Stomach (tissue), 19 donors: ENCODE measurements at places on chromosomes 16 and 17. TPM values are rescaled to one million over a fixed set of nuclear protein-coding genes. Genes with fewer than 3 reads are reported as not detected.

GINS3 gene
- 0.58 TPM for total RNA-seq

DNA sequence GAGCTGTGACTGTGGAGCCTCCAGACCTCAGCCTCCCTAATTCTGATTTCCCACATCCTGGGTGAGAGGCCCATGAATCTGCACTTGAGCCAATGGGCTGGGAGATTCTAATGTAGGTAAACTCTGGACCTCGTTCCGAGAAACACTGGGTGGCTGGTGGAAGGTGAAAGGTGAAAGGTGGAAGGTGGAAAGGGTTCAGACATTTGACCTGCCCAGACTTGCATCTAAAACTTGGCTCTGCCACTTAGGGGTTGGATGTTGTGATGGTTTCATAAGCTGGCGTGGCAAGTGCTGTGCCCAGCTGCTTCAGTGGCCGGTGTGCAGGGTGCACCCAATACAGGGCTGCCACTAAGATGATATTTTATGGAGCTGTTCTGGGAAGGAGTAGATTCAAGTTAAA lies 24.8 kb downstream of the SYT17 start:
- DNase-seq: no peak
- H3K36me3 ChIP-seq: peaks cover 11% of the 10 kb centered on the region
- H3K27ac ChIP-seq: no peak overlapping the region
- no peak overlapping the region for H3K4me3 ChIP-seq
- no peaks in the 10 kb centered on the region for H3K27me3 ChIP-seq
- no peaks in the 10 kb centered on the region for H3K4me1 ChIP-seq

PRCD gene
- total RNA-seq: 5.7 TPM

KRT39 gene
- not detected for total RNA-seq

- no peak for DNase-seq
- H3K27me3 ChIP-seq: no peaks in the 10 kb centered on the region
- no peak overlapping the region for H3K4me3 ChIP-seq
- H3K27ac ChIP-seq: peak overlapping the region; percentile 49
These were observed 19.7 kb downstream of the SLC7A6 start for GRCh38 chr16:68283801-68284598.

GRCh38 chr17:37430051-37430627 lies 23.5 kb downstream of the TADA2A start:
- DNase-seq: no peak
- no peak overlapping the region for H3K4me3 ChIP-seq
- no peak overlapping the region for H3K27ac ChIP-seq

- H3K4me1 ChIP-seq: peaks cover 6% of the 10 kb centered on the region
- H3K27me3 ChIP-seq: no peaks in the 10 kb centered on the region
- H3K36me3 ChIP-seq: no peaks in the 10 kb centered on the region
- H3K27ac ChIP-seq: no peak overlapping the region
- no peak overlapping the region for H3K4me3 ChIP-seq
These were observed 31.2 kb downstream of the SHISA6 start for GRCh38 chr17:11272191-11272590.

DNA sequence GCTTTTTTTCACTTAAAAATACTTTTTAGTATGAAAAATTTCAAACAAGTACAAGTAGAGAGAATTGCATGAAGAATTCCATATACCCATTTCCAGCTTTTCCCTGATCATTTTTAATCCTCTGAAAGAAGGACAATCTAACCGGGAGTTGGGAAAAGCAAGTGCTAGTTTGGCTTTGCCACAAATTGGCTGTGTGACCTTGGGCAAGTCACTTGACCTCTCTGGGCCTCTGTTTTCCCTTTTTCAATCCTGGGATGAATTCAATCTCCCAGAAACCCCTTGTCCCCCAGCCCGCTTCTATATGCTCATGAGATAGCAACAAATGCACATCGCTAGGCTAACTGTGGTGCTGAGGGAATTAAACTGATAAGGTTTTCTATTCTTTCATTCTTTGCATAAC lies 49.4 kb downstream of the ASIC2 start:
- H3K36me3 ChIP-seq: no peaks in the 10 kb centered on the region
- DNase-seq: no peak
- H3K4me1 ChIP-seq: no peaks in the 10 kb centered on the region
- no peak overlapping the region for H3K27ac ChIP-seq
- no peaks in the 10 kb centered on the region for H3K27me3 ChIP-seq

DNA sequence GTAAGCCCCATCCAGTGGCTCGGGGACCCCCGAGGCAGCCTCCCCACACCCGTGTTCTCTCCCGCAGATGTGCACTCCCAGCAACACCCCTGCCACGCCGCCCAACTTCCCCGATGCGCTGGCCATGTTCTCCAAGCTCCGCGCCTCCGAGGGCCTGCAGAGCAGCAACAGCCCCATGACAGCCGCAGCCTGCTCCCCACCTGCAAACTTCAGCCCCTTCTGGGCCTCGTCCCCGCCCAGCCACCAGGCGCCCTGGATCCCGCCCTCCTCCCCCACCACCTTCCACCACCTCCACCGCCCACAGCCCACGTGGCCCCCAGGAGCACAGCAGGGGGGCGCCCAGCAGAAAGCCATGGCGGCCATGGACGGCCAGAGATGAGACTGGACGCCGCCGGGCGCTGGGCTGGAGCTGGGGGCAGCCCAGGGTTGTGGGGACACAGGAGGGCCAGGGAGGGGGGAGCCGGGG lies 5.0 kb downstream of the UBALD2 start:
- no peak overlapping the region for H3K27ac ChIP-seq
- H3K36me3 ChIP-seq: peaks cover 28% of the 10 kb centered on the region
- no peak for DNase-seq
- H3K27me3 ChIP-seq: no peaks in the 10 kb centered on the region

DNA sequence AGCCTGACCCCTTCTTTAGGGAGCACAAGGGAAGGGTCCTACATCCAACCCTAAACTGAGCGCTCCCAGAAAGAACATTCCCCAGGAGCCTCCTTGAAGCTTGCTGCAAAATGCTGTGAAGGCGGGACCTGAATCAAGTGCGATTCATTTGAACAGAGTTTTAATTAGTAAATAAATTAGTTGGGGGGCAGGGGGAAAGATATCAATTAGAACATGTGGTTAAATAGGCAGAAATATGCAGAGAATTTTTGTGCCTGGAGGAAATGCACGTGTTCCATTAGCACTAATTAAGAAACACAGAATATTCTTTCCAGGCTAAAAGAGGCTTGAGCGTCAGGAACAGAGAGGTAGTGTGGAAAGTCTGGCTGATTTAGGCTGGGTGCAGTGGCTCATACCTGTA lies 38.5 kb upstream of the SHISA9 start:
- H3K27ac ChIP-seq: no peak overlapping the region
- no peak for DNase-seq
- no peaks in the 10 kb centered on the region for H3K36me3 ChIP-seq
- H3K4me3 ChIP-seq: no peak overlapping the region

DNA sequence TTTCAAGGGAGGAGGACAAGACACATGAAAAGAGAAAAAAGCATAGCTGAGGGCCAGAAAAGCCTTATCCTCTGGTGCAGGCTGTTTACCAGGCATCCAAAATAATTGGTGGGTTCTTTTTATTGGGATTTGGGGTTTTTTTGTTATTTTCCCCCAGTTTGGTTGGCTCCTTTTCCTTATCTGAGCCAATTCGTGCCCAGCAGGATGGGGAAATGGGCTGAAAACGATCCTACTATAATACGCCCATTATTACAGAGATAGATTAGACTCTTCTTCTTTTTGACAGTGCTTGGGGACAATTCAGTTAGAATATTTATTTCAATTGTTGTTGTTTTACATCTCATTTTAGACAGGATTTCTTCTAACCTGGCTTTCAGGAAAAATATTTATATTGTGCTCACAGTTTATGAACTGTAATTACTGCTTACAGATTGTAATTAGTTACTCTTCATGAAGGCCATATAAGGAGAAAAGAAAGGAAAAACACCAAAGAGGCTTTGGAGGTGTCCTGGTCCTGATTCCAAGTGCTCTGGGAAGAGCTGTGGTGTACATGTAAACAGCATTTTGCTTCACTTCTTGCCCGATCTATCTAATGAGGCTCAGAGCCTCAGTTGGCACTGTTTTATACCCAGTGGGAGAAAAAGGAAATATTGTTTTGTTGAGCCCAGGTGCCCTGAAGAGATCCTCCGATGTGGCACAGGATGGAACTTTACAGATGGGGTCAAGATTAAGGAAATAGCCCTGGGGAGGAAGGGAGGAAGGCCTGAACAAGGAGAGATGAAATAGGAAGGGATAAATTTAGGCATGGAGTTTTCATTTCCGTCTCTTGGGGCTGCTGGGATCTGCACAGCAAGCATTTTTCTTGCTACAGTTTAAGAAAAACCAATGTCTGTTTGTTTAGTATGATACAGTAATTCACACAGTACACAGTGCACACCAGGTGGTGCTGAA lies 611 bp upstream of the ANKRD40 start:
- peak overlapping the region; percentile 98 for H3K27ac ChIP-seq
- H3K4me3 ChIP-seq: peak overlapping the region; percentile 74
- DNase-seq: peak; percentile 66
- peaks cover 21% of the 10 kb centered on the region for H3K4me1 ChIP-seq
- H3K36me3 ChIP-seq: peaks cover 10% of the 10 kb centered on the region

- no peak overlapping the region for H3K4me3 ChIP-seq
- DNase-seq: no peak
- no peak overlapping the region for H3K27ac ChIP-seq
- no peaks in the 10 kb centered on the region for H3K36me3 ChIP-seq
These were observed 56.9 kb downstream of the RMI2 start for GRCh38 chr16:11402051-11402744.

GRCh38 chr16:72819345-72819744 lies 228.6 kb downstream of the ZFHX3 start:
- H3K27ac ChIP-seq: no peak overlapping the region
- no peaks in the 10 kb centered on the region for H3K27me3 ChIP-seq
- H3K36me3 ChIP-seq: no peaks in the 10 kb centered on the region
- no peak for DNase-seq
- H3K4me3 ChIP-seq: no peak overlapping the region

DNA sequence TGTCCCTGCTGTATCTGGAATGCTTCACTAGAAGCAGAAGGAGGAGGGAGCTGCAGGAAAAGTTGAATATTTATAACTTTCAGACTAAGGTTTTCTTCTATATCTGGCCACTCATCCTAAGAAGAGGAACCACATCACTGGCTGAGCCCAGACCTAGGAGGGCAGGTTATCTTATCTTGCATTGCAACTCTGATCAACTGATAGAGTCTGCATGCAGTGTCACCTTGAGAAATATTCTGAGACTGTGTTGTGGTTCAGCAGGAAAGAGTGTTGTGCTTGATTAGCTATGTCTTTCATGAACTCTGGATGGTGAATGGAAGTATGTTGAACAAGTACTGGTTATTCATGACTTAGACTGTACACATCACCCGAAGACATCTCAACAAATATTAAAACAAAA lies 460.0 kb downstream of the TOX3 start:
- H3K36me3 ChIP-seq: no peaks in the 10 kb centered on the region
- no peak overlapping the region for H3K4me3 ChIP-seq
- no peak overlapping the region for H3K27ac ChIP-seq
- no peaks in the 10 kb centered on the region for H3K4me1 ChIP-seq
- DNase-seq: no peak
- H3K27me3 ChIP-seq: no peaks in the 10 kb centered on the region

ZNF469 gene
- 1.1 TPM for total RNA-seq

- no peak for DNase-seq
- H3K4me1 ChIP-seq: no peaks in the 10 kb centered on the region
These were observed 3.0 kb downstream of the SLC35G3 start for GRCh38 chr17:35191001-35191695.

DNA sequence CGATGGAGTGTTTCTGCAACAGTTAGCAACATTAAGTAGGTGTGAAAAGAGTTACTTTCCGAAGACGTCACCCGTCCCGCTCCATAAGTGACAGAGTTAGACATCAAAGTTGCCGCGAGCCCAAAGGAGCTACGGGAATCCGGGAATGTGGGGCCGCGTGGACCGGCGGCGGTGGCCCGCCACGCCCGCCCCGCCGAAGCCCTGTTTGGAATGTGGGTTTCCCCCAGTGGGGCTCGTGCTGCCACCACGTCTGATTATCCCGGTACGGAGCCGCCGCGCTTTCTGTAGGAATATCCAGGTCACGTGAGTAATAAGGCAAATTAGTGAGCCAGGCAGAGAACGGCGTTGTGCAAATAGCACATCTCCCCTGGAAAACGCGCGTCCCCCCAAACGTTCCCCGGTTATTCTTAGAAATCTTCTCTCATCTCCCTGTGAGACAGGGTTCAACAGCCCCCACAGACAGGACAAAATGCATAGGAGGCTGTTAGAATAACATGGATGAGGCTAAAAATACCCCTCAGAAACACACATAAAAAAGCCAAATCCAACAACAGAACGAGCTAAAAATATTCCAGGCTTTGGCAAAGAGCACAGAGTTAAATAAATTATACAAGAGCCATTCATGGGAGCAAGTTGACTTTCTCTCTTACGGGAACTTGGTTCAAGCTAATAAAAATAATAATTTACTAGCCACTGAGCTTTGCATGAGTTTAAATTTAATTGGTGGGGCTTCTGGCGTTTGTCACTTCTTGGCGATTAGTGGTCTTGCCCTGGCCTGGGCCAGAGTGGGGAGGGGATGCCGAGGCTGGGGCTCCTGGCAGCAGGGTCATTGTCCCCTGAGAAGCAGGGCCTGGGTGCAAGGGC lies 8.6 kb downstream of the BAHCC1 start:
- no peaks in the 10 kb centered on the region for H3K36me3 ChIP-seq
- DNase-seq: no peak
- H3K27me3 ChIP-seq: peaks cover 21% of the 10 kb centered on the region

DNA sequence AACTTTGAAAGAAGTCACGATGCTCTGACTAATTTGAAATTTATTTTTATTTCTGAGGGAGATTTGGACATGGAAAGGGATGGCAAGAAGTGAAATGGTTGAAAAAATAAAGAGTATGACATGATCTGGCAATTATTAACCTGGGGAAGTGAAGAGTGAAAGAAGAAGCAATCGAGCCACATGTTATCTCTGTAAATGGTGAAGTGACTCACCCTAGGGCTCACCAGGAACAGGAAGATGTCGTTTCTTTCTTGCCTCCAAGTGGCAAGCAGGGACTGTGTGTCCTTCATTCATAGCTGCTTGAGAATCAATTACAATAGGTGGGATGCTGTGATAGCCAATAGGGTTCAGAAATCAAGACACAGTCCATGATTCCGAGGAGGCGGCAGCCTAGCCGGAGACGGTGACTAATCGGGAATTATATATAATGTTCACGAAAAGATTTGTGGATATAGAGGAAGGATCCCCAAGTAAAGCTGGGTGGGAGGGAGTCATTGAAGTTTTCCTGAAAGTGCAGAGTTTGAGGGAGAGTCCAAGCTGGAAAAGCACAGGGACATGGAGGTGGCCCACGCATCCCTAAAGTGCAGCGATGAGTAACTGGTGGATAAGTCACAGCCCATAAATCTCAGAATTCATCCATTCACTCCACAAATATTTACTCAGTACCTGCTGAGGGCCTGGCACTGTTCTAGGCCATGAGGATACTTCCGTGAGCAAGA lies 18.2 kb upstream of the KRT20 start:
- peak; percentile 36 for DNase-seq
- no peaks in the 10 kb centered on the region for H3K36me3 ChIP-seq
- no peak overlapping the region for H3K4me3 ChIP-seq
- peak overlapping the region; percentile 66 for H3K27ac ChIP-seq
- peaks cover 24% of the 10 kb centered on the region for H3K27me3 ChIP-seq

- H3K27ac ChIP-seq: no peak overlapping the region
- H3K27me3 ChIP-seq: no peaks in the 10 kb centered on the region
- H3K4me3 ChIP-seq: no peak overlapping the region
- peaks cover 50% of the 10 kb centered on the region for H3K36me3 ChIP-seq
- H3K4me1 ChIP-seq: peaks cover 14% of the 10 kb centered on the region
These were observed 15.9 kb downstream of the VEZF1 start for GRCh38 chr17:57972151-57972550.

- H3K36me3 ChIP-seq: no peaks in the 10 kb centered on the region
- H3K27ac ChIP-seq: no peak overlapping the region
- no peak overlapping the region for H3K4me3 ChIP-seq
- no peak for DNase-seq
These were observed 190.7 kb downstream of the C16orf95 start for GRCh38 chr16:87126403-87127025.
